Activated T-cell treated with anti-CD3 and anti-CD28 coated beads, Interleukin-2, amount 50 U/mL, for 48 hours (primary cell): ENCODE measurements at places on chromosomes 13 and 19.

GRCh38 chr13:99059498-99060075 is 81.7 kb upstream of the DOCK9 start:
- no peak for DNase-seq

DNA sequence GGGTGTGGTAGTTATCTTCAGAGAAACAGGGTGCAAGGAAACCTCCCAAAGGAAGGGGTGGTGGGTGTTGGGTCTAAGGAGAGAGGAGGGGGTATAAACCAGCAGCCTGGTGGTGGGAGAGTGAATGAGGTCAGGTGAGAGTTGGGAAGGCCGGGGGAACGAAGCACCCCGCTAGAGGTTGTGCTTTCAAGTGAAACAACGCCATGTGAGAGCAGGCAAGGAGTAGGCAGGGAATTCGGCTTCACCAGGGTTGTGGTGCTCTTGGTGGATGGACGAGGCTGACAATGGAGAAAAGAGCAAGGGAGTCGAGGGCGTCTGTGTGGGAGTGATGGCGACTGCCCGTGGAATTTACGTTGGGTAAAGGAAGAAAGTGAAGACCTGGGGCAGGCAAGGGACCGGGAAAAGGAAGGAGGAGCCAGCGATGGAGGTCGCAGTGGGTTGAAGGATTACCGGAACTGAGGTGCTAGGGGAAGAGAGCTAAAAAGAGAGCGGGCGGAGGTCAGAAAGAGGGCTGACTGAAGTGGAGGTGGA is 2.1 kb upstream of the MLNR start:
- no peak for DNase-seq

DNA sequence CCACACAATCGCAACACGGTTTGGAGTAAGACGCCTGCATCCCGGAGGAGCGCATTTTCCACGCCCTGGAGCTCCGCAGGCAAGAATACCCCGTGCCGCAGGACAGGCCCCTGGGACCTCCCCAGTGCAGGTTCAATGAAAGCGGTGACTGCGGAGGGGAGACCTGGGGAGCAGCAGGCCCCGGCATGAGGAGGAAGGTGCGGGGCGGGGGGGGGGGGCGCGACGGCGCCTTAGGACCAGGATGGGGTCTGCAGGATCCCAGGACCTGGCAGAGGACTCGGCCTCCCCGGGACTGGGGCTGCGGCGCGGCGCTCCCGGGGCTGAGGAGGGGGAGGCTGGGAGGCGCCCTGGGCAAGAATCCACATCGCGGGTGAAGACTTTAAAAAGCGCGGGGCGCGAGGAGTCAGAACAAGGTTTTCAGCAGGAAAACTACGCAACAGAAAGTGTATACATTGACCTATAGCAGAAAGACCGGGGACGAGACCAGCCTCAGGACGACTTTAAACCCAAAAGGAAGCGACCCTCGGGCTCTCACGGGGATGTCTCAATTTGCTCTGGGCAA is 432 bp downstream of the ZNF611 start:
- no peak for DNase-seq

GRCh38 chr19:405121-405965 is 3.6 kb downstream of the C2CD4C start:
- DNase-seq: no peak

GRCh38 chr13:90444232-90444631 is 903.3 kb upstream of the MIR17HG start:
- DNase-seq: no peak

DNA sequence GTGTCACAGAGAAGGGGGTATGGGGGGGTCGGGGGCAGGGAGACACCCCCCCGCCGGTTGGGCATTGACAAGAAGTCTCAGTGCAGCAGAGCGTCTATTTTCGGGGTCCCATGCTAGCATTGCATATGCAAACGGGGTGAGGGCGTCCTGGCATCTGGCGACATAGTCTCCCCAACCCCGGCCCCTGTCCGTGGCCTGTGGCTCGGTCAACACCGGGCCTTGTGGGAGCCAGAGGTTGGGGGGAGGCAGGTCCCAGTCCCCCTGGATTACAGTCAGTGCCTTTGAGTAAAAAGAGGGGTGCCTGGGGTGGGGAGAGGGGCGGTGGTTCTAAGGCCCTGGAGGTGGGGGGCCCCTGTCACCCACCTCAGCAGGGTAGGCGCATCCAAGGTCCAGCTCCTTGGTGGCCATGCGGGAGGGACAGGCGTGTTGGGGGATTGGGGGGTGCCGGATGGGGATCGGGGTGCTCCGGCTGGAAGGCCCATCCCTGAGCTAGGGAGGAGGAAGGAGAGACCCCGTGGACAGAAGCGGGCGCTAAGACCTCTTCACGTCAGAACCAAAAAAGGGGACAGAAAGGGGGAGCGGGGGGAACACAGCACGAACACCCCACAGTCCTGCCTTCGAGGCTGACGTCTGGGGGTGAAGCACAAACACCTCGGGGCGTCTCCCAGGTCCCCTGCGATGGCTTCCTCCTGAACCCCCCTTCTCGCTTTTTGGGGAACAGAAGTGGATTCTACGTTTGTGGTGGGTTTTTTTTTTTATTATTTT is 20.9 kb downstream of the ZBTB7A start:
- DNase-seq: no peak

DNA sequence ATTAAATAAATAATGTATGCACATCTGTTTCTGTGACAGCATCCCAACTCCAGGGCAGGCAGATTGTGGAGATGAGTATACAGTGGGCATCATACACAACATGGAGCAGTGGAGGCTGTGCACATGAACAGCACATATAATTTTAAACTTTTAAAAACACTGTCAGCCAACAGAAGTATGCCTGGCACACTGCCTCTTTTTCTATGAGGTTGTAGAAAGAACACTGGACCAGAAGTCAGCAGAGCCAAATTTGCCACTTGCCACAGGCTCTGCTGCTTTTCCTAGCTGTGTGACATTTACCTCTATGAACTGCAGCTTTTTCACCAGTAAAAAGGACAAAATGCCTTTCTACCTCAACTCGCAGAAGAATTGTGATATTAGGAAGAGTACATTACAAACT is 118.7 kb downstream of the FRY start:
- DNase-seq: no peak
